ENCODE measurements at places on chromosomes 2 and 18.

GRCh38 chr2:28292491-28292890, 100.2 kb upstream of the FOSL2 start:
- DNase-seq: no peak

DNA sequence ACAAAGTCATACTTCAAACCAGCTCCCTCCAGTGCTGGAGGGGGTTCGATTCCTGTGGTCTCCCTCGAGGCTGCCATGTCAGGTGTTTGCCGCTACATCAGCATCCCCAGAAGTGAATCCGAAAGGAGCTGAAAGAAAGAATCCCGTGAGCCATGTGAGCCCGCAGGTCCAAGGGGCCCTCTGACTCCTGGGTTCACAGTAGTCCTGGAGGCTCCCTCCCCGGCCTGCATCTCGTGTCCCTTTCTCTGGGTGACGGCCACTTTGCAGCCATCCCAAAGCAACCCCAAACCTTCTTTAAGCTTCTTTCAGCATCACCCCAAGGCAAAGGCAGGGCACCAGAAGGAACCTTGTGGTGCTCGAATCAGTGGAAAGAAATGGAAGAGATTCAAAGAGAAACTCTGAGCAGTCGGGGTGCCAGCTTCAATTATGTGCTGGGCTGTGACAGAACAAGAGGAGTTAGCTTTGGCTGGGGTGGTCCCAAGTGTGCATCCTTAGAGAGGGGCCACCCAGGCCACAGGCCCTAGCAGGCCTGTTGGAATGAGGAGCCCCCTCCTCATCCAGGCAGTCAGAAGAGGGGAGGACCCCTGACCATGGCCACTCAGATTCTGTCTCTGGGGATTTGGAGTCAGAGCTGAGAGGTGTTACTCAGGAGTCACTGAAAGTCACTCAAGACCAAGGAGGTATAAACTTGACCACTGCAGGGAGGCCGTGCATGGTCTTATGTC, 59.7 kb downstream of the CIB4 start:
- DNase-seq: no peak

DNA sequence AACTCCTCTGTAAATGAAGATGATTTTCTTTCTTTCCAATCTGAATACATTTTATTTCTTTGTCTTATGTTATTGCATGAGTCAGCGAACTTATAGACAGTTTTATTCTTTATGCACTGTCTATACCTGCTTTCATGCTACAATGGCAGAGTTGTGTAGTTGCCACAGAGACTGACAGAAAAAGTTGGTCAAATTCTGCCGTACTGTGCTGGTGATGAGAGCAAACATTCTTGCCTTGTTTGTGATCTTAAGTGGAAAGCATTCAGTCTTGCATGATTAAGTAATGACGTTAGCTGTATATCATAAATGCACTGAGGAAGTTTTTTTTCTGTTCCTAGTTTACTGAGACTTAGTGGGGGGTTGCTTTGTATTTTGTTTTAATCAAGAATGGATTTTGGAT, 32.9 kb downstream of the ZC3H15 start:
- DNase-seq: no peak

GRCh38 chr2:146927080-146927711, 917.6 kb upstream of the ACVR2A start:
- DNase-seq: no peak

GRCh38 chr2:7703543-7704144, 786.4 kb downstream of the RNF144A start:
- no peak for DNase-seq

- no peak for DNase-seq
Observed at GRCh38 chr2:172558372-172558771, 2.5 kb downstream of the PDK1 start.

- no peak for DNase-seq
Observed at GRCh38 chr2:47510745-47511144, 107.8 kb downstream of the MSH2 start.

DNA sequence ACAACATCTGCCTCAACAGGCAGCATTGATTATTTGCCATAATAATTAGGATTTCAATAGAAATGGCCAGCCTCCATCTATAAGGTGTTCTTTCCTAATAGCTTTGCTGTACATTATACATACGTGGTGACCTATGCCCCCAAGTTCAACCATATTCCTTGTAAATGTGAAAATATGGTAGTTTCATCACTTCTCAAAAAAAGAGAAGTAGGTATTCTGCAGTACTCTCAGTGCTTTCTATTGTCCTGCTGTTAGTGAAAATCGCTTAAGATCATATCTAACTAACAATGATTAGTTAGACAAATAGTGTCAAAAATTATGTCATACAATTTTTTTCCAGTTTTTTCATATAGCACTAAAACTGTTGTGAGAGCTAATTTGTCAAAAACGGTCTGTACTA, 79.6 kb downstream of the SLC4A10 start:
- DNase-seq: no peak

- DNase-seq: no peak
Observed at GRCh38 chr2:143475041-143475776, 346.0 kb downstream of the ARHGAP15 start.

DNA sequence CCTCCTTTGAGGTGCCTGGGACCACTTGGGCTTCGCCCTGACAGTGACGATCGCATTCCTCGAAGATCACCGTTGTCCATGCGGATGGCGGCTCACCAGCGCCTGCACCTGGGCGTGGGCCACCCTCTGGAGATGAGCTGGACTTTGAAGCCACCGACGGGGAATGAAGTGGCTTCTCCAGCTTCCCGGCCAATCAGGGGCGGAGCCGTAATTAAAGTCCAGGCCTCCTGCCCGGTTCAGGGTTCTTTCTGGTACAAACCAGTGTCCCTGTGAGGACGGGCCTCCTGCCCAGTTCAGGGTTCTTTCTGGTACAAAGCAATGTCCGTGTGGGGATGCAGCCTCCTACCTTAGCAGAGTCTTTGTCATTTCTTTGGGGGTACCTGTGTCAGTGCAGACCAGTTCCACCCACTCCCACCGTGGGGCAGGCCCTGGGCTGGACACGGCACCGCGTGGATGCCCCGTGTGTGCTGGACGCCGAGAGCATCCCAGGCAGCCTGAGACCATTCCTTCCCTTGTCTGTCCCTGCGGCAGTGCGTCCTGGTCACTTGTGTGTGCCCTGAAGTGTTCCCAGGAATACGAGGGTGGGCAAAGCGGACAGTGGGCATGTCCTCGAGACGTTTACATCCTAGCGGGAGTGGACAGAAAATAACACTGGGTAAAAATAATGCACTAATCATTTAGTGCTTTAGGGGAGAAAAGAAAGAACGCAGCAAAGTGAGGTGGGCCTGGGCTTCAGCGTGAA, 55.0 kb downstream of the KCNG2 start:
- no peak for DNase-seq

DNA sequence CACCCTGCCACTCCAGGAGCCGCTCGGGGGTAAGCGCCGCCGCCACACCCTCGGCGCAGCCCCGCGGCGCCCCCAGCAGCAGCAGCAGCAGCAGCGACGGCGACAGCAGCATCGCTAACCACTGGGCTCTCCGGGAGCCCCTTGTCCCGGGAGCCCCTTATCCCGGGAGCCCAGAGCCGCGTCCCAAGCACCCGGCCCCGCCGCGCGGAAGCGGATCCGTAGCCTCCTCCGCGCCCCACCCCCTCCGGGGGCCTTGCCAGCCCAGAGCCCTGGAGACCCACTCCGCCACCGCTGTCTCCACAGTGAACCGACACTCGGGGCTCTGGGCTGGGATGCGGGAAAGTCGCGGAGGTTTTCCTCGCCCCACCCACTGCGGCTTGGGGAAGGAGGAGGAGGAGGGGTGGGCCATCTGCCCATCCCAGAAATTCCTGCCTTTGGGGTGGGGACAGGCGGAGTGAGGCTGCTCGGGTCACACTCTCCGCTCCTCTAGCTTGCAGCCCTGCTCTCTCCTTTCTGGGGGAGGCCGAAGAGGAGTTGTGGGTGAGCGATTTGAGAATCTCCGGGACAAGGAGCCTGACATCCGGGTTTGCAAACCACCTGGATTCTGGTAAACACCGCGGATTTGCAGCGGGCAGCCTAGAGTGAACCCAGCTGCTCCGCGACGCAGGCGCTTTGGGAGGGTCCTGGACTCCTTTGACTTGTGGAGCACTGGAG, at the start of gene PLA2R1:
TSS of gene PLA2R1 (minus strand) at position 324 of the 714 bp plus-strand sequence. CDS start at position 112, 212 bp downstream.
- DNase-seq: no peak

DNA sequence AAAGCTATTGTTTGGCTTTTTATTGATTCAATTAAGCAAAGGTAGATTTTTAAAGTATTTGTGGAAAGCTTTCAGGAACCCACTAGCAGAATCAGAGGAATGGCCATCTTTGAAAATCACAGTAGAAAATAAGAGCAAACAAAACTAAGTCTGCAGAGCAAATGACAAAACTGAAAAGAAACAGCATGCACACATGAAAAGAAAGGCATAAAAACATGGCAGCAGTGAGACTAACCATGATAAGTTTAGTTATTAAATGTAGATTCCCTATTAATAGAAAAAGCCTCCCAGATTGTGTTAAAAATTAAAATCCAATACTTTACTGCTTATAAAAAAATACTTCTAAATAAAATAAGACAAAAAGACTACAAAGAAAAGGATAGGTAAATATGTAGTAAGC, 9.1 kb upstream of the TLK1 start:
- DNase-seq: no peak

GRCh38 chr2:30136764-30137444, 9.9 kb upstream of the YPEL5 start:
- DNase-seq: no peak

DNA sequence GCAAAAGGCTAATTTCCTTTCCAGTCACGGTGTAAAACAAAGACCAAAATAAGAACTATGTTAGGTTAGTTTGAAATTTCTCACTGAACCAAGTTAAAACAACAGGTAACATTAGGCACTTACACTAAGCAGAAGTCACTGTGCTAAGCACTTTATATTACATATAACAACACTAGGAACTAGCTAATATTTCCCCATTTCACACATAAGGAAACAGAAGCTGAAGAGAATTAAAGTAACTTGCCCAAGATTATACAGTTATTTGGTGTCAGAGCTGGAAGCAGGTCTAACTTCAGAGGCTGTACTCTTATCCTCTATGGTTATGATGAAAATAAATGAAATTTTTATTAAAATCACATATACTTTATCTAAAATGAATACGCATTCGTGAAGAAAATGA, 5.9 kb downstream of the ITSN2 start:
- DNase-seq: no peak

DNA sequence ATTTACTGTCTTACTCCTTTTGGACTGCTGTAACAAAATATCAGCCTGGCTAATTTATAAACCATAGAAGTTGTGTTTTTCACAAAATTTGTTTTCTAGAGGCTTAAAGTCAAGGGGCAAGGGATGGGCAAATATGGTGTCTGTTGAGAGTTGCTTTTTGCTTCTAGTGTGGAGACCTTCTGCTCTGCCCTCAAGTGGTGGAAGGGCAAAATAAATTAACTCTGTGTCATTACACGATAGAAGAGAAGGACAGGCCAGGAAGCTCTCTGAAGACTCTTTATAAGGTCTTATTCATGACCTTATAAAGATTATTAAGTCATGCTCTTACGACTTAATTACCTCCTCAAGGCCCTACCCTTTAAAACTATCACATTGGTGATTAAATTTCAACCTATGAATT, 181.2 kb upstream of the LRATD1 start:
- DNase-seq: no peak

GRCh38 chr2:108061439-108062042, 75.2 kb downstream of the SLC5A7 start:
- no peak for DNase-seq

- no peak for DNase-seq
Observed at GRCh38 chr2:56209701-56210100, 25.9 kb downstream of the CCDC85A start.

DNA sequence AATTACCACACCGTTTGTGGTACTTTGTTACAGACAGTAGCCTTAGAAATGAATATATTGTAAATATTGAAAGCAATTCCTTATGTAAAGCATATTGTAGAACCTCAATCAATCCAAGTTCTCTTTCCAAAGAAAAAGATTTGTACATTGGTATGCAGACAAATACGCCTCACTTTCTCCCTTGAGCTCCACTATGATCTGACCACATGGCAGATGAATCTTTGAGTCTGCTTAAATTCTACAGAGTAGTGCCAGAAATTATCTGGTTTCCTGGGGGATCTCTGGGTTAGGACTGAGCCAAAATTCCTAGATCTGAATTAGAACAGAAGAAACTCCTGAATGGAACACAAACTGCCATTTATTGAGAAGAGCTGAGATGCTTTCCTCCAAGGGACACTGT, 99.0 kb downstream of the CPO start:
- no peak for DNase-seq

DNA sequence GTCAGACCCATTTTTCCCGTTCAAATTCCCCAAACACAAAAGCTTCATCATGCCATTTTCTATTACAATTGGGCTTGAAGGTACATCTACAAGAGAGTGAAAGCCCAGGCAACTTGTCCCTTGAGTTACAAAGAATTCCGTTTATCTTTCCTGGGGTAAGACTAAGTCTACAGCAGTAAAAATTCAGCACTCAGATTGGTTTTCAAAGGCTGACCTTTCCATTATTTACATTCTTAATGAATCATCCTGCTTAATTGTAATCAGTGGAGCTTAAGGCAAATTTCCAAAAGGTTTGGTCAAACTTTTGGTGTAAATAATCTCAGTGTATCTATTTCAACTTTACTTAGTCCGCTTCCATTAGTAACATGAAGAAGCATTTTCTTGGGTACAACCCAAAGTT, 33.4 kb upstream of the ST3GAL5 start:
- DNase-seq: no peak

DNA sequence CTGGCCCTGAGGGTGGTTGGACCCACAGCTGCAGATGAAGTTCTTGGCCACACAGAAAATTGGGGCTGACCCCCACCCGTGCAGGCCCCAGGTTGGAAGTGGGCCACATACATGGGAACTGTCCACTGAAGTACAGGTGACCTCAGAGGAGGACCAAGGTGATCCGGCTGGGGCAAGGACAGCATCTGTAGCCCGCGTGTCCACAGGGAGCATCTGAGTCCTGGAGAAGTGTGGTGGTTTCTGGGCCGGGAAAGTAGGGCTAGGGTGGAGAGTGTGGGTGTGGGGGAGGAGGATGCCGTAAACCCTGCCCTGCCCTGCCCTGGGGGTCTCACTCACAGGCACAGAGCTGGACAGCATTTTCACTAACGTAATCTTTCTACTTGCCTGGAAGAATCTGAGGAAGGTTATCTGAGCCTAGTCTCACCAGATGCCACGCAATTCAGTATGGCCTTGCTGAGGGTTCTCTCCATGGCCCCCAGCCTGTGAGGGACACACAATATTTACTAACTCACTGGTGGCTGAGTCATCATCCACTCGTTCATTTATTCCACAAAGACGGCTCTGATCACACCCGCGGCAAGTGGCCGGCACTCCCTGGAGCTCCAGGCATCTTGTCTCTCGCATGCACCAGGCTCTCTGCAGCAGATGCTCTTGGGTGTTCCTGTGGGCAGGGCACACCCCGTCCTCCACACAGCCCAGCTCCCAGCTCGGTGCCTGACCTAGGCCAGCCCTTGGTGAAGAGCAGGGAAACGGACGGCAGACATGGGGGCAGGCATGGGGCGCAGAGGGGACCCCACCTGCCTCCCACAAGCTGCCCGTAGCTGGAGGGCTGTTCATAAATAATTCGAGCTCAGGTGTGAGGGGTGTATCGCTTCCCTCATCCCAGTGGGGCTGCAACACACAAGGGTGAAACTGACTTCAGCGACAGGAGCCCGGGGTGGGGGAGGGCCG, 51.2 kb downstream of the INHBB start:
- DNase-seq: no peak
